CD8-positive, alpha-beta memory T cell (primary cell): ENCODE measurements at places on chromosomes 7 and 10. TPM values are rescaled to one million over a fixed set of nuclear protein-coding genes. Genes with fewer than 3 reads are reported as not detected.

DNA sequence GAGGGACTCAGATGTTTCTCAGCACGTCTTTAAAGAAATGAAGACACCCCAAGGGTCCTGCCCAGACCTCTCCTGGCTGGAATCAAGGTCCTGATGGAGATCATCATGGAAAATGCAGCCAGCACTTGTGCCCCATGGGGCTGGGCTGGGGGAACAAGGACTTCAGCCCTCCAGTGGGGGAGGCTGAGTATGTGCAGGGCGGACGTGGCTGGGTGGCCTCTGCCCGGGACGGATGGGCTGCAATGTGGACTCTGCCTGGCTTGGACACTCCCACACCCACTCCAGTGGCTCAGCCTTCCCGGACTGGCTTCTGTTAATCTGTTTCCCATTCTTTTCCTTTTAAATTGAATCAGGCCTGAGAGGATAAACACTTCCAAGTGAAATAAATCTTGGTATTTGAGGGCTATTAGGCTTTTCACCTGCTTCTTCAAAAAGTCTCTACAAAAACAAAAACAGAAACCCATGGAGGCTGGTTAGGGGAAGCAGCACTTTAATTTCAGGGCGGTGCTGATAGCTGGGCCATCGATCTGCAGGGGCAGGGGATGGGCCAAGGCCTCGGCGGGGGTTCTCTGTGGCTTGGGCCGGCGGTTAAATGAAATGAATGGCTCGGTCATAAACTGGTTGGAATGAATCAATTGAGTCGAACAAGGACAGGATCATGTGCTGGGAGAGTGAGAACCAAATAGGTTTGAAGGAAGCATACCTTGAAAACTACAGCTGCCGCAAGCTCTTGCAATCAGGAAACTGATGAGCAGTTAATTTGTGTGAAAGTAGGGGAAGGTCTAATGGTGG is 51.4 kb downstream of the ADARB2 start:
- no peaks in the 10 kb centered on the region for H3K4me1 ChIP-seq
- no peaks in the 10 kb centered on the region for H3K36me3 ChIP-seq
- H3K4me3 ChIP-seq: no peak overlapping the region
- DNase-seq: no peak

RBM20 gene
- total RNA-seq: 0.09 TPM

ASZ1 gene
- not detected for total RNA-seq

GET4 gene
- total RNA-seq: 39.9 TPM
